Esophagus squamous epithelium (tissue), 5 donors: ENCODE measurements at places on chromosomes 13 and 19.

DNA sequence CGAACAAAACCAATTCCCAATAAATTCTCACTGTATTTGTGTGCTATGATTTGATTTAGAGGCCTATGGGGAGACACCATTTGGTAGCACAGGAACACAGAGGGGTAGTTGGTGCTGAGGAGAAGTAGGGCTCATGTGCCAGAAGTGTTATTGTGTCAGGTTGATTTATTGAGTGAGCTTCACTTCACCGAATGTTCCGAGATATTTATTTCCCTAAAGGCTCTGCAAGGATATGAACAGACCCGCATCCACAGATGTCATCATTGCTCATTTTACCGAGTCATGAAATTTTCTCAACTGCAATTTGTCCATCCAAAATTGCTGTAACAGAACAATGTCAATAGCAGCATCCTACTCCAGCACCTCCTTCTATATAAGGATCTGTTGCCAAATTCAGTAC, 69.5 kb downstream of the DACH1 start:
- DNase-seq: no peak

- DNase-seq: no peak
Observed at GRCh38 chr13:99969919-99970650, 1.5 kb downstream of the ZIC5 start.

DNA sequence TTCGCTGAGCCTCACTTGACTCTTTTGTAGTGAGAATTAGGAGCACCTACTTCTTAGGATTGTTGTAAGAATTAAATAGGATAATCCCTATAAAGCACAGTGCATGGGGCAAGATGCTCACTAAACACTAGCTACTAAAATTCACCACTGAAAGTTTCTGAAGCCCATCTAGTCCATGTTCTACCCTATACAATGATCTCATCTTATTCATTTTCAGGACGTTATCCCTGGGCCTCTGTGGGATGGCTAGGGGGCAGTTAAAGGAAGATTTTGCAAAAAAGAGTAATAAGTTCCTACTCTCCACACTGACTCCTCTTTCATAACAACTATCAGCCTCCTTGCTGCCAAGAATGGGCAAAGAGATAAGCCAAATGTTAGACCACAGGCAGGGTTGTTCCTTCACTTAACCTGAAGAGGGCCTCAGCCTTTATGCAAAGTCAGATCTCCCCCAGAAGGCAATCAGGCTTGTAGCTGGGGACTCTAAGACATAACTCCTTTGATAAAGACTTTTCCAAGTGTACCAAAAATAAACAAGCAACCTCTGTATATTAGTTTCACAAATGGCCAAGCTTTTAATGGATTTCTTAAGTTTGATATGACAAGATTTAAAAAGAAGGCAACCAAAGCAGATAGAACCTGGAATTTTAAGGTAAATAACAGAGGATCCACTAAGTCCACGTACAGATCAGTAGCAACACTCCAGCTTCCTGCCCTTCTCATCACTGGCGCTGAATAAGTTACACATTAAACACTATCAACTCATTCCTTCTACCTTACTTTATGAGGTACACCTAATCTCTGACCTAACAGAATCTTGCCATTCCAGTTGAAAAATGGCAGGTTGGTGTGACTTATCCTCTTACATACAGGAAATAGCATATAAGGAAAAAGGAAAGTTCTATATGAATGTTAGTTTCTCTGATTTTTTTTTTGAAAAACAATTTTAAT, 44.4 kb downstream of the ELF1 start:
- DNase-seq: no peak

DNA sequence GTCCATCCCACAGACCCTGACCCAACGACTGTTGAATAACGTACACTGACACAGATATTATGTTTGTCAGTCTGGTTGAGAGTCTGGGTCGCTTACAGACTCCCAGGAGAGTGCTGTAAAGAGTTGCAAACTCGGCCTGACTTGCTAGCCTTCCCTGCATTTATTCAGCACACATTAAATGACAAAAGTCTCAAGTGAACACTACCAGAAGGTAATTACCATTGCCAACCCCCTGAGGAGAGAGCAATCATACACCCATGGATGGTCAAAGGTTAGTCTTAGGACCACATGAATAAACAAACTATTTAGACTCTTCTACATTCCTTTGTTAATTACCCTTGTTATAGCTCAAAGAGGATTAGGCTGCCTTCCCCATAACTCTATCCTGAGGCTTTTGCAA, 1048.6 kb downstream of the PCDH17 start:
- no peak for DNase-seq

- no peak for DNase-seq
Observed at GRCh38 chr13:111958612-111959395, 108.1 kb upstream of the SOX1 start.

GRCh38 chr13:36685927-36686326, 12.1 kb downstream of the SERTM1 start:
- DNase-seq: no peak

DNA sequence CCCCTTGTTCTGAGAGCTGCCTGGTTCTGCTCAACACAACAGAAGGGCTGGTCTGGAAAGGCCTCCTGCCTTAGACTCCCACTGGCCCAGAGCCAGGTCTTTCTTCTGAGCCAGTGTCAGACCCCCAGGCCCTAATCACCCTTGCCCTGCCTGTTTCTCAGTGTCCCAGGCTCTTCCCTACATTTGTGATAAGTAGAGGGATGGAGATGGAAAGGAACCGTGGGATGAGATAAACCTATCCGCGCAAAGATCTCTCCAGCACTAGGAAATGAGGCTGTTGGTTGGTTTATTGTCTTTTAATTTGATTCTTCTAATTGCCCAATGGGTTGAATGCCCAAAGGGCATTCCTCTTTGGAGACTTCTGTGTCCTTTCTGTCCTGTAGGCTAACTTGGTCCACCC, 470.0 kb downstream of the TSHZ3 start:
- no peak for DNase-seq

- no peak for DNase-seq
Observed at GRCh38 chr13:74070065-74070464, 64.1 kb downstream of the KLF12 start.

- DNase-seq: no peak
Observed at GRCh38 chr13:50712881-50713280, 130.6 kb downstream of the DLEU7 start.

DNA sequence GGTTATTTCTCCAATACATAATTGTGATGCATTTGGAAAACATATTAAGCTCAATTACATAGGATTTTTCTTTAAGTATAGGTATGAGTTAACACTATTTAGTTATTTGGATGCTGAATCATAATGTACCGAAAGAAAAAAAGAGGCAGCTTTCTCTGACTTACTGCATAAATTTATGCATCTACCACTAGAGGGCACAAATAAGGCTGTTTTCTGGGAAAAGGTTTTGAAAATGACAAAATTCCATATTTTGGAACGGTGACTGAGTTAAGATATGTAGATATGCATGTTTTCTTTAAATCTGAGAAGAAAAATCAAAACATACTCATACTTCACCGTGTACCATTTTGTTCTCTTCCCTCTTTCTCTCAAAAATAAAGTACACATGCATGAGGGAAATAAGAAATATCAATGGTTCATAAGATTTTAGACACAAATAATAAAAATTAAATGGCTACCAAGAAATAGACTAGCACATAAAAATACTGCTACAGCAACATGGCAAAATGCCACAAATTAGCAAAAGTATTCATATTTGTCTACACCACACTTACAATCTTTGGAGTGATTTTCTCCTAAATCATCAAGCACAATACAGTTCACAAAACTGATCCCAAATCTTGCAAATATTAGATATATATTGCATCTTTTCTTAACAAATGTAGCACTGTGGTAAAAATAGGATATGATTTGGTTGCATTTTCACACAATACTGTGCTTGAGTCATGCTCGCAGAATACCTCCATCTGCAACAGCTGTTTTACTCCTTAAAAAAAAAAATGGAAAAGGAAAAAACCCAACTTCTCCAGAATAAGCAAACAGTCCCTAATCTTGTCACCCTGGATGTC, 260.0 kb downstream of the FGF14 start:
- DNase-seq: no peak

- no peak for DNase-seq
Observed at GRCh38 chr19:57441979-57442752, 7.0 kb downstream of the ZNF749 start.

DNA sequence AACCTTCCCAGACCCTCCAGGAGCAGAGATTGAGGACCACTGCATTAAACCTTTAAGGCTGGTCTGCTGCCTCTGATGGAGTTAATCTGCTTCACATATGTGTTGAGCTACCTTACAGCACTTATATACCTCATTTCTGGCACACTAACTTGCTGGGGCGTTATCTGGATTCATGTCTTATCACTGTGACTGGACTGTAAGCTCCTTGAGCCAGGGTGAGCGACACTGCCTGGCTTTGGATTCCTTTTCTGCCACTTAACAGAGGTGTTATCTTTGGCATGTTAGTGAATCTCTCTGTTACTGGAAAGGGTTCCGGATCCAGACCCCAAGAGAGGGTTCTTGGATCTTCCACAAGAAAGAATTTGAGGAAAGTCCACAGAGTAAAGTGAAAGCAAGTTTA, 69.8 kb upstream of the RGCC start:
- no peak for DNase-seq

DNA sequence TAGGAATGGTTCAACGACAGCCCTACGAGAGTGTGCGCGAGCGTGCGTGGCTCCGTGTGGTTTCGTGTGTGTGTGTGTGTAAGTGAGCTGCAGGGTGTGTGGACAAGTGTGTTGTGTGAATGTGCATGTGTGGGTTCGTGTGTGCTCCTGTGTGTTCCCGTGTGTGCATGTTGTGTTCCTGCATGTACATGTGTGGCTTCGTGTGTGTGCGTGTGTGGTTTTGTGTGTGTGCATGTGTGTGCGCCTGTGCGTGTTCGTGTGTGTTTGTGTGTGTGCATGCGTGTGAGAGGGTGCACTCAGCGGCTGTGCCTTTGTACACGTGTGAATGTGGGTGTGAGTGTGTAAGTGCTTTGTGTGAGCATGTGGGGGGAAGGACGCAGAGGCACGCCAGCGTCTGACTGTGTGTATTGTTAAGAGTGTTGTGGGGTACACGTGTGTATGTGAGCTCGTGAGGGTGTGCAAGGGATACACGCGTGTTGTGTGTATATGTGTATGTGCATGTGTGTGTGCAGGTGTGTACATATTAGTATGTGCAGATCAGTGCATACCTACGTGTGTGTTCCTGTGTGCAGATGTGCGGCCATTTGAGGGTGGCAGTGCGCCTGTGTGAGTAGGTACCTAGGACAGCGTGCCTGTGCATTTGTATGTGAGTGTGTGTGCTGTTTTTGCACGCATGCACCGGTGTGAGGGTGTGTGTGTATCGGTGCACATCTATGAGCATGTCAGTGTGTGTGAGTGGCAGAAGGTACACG, 24.3 kb upstream of the ONECUT3 start:
- no peak for DNase-seq

- no peak for DNase-seq
Observed at GRCh38 chr13:108345016-108345415, 75.5 kb downstream of the TNFSF13B start.

GRCh38 chr13:25874907-25875306, 176.9 kb downstream of the SHISA2 start:
- DNase-seq: no peak

DNA sequence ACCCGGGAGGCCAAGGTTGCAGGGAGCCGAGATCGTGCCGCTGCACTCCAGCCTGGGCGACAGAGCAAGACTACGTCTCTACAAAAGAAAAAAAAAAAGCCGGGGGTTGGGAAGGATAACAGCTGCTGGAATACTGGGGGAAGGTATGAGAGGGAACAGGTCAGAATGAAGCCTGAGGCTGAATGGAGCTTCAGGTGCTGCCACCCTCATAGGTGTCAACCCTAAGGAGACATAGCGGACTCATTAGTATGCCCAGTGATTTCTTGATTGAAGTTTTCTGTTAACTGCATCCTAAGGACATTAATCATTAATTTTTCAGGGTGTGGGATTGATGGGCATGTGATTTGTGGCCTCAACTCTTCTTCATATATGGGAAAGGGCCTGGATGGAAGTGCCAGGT, 6.0 kb downstream of the SMARCA4 start:
- no peak for DNase-seq

GRCh38 chr13:108495646-108496361, 133.6 kb upstream of the MYO16 start:
- no peak for DNase-seq

GRCh38 chr13:93305886-93306285, 79.3 kb downstream of the GPC6 start:
- no peak for DNase-seq

GRCh38 chr19:45766869-45767346, 2.1 kb downstream of the SIX5 start:
- DNase-seq: no peak

GRCh38 chr13:19958155-19959111, at the start of gene ZMYM2:
ZMYM2 (plus strand) TSS chr13:19958727; CDS start chr13:19993073, 34,346 bp downstream.
- DNase-seq: peak; percentile 78

DNA sequence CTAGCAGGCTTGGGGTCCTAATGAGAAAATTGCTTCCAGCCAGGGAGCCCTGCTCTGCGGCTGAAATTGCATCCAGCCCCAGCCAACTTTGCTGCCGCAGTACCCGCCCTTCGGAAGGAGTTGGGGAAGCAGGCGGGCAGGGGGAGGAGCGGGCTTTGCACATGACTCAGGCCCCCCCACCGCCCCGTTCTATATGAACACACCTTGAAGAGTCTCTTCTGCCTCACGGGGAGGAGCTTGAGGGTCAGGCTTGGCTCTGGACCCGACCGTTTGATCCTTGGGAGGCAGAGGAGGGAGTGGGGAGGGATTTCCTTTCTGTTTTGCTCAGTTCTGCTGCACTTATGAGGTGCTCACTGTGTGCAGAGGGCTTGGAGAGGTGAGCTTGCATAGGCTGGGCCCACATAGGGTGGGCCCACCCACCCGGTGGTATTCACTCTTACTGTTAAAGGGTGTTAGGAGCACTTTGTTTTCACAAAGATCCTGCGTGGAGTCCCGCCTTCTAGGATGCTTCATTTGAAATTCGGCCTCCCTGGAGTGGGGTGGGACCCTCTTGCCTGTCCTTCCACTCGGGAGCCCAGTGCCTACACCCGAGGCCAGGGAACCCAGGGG, 46.5 kb downstream of the LYL1 start:
- no peak for DNase-seq
